Fibroblast of gingiva (primary cell): ENCODE measurements at places on chromosomes 1 and 21.

GRCh38 chr21:34887105-34887442, 162.0 kb downstream of the RUNX1 start:
- DNase-seq: no peak

- no peak for DNase-seq
Observed at GRCh38 chr1:212109728-212110127, 74.2 kb downstream of the DTL start.

DNA sequence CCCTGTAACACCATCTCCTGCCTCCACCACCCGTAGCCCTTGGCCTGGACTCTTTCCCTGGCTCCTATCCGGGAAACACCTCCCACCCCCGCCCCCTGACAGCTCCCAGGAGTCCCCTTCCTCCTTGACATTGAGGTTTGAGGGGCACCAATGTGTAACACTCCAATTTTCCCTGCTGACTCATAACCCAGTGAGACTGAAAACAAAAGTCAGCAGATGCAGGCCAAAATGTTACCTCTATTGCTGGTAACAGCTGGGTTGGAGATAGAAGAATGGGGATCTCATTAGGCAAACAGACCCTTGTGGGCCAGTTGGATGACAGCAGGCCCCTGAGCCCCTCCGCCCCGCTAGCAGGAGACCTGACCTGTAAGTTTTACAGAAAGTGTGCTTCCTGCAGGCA, 237.2 kb downstream of the KAZN start:
- DNase-seq: no peak

DNA sequence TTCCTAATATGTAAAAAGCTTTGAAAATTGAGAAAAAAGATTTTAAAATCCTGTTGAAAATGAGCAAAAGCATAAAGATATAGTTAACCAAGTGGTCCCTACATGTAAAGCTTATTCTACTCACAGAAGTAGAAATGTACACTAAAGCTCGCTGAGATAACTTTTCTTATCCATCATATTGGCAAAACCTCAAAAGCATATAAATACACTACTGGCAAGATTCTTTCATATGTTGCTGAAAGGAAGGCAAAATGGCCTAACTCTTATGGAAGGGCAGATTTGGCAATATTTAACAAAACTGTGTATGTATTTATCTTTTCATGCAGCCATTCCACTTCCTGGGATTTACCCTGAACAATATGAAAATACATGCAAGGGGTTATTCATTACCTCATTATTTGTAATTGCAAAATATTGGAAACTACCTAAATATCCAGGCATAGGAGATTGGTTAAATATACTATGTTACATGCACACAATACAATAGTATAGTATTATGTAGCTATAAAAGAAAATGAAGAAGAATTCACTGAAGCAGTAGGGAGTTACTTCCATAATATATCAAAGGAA, 43.2 kb upstream of the LYPLAL1 start:
- no peak for DNase-seq

DNA sequence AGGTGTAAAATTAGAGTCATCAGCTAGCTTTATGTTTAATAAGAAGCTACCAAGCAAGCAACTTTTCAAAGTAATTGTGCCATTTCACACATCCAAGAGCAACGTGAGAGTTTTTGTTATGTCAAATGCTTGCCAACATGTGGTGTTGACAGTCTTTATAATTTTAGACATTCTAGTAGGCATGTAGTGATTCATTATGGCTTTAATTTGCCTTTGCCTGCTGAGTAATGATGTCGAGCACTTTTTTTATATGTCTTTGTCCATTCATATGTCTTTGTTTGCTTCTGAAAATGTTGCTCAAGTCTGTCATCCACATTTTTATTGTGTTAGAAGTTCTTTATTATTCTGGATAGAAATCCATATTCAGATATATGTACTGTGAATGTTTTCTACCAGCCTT, 21.4 kb upstream of the CHIT1 start:
- no peak for DNase-seq

DNA sequence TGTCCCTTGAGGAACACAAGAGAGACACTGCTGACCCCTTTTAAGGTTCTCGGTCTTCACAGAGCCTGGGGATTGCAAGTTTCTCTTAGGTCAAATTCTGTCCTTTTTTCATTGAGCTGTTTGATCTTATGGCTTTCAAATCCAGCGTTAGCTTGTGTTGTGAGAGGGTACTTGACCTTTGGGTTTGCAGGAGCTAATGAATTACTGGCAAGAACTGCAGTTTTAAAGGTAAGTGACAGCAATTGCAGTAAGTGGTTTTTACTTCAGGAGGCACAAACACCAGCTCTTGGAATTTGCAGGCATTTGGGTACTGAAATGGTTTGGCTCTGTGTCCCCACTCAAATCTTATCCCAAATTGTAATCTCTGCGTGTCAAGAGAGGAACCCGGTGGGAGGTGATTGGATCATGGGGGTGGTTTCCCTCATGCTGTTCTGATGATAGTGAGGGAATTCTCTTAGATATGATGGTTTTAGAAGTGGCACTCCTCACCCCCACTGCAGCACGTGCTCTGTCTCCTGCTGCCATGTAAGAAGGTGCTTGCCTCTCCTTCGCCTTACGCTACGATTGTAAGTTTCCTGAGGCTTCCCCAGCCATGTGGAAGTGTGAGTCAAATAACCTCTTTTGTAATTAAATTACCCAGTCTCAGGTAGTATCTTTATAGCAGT, 134.5 kb upstream of the LYPLAL1 start:
- DNase-seq: no peak

DNA sequence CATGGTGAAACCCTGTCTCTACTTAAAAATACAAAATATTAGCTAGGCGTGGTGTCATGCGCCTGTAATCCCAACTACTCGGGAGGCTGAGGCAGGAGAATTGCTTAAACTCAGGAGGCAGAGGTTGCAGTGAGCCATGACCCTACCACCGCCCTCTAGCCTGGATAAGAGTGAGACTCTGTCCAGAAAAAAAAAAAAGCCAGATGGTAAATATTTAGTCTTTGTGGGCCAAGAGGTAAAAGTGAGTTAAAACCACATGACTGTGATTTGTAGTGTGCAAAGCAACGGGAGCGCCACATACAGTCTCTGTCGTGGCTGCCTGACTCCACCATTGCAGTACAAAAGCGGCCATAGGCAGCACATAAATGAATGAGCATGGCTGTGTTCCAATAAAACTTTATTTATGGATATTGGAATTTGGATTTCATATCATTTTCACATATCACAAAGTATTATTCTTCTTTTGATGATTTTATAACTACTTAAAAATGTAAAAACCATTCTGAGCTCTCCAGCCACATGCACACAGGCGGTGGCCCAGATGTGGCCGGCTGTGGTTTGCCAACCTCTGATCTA, 51.8 kb upstream of the CASZ1 start:
- DNase-seq: no peak

GRCh38 chr1:83706354-83706938, 292.5 kb downstream of the TTLL7 start:
- no peak for DNase-seq

DNA sequence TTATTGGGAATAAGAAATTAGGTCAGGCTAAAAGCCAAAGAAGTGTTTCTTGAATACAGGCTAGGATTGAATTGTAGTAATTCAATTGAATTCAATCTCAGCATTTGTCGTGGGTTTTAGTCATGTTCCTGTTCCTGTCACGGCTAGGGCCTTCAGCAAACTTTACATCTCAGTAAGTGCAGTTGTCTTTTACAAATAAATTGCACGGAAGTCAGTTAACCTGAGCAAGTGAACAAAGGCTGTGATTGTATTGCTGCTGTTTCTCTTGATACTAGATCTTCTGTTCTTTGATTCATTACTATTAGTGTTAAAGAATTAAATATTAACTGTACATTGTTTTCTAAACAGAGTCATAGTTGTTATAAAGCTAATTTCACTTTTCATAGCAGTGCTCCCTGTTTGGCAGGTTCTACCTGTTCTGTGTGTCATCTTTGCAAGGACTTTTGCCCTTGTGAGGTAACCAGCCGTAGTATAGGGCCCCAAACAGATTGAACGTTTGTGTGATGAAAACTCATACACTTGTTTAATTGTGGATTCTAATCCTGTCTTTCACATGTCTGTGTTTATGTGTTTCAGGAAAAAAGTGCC, 164.4 kb downstream of the EDEM3 start:
- no peak for DNase-seq

DNA sequence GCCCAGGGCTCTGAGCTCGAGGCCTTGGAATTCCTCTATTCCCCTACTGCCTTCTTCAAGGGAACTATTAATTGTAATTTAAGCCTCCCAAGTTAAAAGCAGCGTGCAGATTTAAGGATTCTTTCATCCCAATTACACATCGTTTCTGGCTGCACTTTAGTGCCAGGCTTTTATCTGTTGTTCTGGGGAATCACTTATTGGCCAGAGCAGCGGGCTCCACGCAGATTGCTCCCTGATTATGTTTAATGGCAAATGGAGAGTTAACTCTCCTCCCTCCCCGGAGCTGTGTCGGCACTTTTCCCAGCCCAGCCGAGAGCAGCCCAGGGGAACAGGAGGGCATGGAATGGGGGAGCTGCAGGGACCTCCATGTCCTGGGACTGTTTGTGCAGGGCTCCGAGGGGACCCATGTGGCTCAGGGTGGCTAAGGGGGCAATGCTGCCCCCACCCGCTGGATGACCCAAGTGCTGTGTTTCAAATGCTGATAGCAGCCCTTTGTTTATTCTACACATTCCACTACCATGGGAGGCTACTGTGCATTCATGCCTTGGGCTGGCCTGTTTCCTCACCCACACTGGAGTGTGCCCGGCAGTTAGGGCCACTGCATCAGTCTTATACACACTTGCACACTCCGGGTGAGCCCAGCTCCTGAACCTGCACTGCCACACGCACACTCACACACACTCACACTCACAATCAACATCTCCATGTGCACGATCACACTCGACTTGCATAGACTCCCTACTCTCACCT, 93.3 kb upstream of the POU3F1 start:
- no peak for DNase-seq

GRCh38 chr21:32921632-32922230, 104.0 kb upstream of the OLIG2 start:
- DNase-seq: no peak

GRCh38 chr1:22611530-22611947, 24.9 kb upstream of the C1QA start:
- peak; percentile 24 for DNase-seq

DNA sequence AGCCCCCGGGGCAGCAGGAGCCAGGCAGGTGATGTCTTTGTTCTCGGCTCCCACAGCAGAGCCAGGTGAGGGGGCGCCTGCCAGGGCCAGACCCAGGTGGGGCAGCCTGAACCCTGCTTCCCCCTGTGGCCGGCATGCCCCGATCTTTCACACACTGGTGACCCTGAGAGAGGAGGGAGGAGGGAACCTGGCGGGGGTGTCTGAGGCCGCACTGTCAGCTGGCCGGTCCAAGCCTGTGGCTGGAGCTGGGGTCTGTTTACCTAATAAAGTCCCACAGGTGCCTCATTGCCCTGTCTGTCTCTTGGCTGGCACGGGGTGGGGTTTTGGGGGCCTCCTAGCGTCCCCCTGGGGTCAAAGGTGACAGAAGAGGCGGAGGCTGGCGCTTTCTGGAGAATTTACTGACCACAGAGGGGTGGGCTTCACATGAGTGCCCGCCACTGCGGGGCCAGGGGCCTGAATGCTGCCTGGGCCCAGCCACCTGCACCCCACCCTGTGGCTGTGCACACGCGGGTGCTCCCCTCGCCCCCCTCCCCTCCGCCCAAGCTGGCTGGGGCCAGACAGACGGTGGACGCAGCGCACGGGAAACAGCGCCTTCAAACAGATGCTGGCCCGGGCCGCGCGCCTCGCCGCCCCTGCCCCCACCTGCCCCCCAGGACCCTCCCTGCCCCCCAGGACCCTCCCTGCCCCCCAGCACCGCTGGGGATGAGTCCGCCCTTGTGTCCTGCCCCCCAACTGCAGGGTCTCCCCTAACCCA, 5.8 kb downstream of the TMEM240 start:
- DNase-seq: no peak

- no peak for DNase-seq
Observed at GRCh38 chr1:87914396-87914795, 585.7 kb downstream of the LMO4 start.

DNA sequence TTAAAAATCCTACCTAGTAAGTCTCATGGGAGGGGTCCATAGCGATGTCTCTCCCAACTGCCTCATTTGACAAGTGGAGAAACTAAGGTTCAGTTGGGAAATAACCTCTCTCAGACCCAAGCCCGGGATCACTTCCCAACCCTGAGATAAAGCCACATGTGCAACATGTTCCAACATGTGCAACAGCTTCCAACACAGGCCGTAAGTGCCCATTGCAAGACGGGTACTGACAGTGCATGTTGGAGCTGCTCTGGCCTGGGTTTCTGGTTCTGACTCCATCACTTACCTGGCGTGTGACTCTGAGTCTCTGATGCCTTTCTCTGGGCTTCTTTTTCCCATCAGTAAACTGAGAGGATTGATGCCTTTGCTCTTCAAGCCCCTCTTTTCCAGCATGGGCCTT, 38.0 kb upstream of the FOXO6 start:
- DNase-seq: no peak

DNA sequence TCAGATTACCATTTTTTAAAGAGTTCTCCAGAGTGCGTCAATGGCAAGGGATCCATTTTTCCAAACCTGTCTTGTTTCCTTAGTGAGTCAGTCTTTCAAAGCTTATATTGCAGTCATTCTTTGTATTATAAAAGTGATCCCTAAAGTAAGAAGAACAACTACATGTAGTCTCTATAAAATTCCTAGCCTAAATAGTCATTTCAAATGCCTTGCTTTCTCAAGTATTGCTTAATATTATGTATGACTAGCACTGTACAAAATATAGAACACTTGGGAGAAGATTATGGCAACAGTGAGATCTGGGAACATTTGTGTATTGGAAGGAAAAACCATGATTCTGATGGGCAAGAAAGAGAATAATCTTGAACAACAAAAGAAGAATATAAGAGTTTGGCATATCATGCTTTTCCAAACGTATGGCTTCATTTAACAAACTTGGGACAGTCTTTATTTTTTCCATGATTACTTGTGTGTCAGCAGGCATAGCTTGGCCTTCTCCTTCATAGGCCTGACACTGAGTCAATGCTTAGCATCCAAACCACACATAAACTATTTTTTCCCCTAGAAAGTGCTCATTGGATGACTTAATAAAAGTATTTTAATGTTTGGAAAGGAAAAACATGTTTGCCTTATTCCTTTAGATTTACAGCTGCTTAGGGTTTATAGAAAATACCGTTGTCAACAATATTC, 547.4 kb downstream of the LTN1 start:
- DNase-seq: peak; percentile 81

GRCh38 chr1:245687636-245688535, 533.1 kb downstream of the KIF26B start:
- peak; percentile 27 for DNase-seq

DNA sequence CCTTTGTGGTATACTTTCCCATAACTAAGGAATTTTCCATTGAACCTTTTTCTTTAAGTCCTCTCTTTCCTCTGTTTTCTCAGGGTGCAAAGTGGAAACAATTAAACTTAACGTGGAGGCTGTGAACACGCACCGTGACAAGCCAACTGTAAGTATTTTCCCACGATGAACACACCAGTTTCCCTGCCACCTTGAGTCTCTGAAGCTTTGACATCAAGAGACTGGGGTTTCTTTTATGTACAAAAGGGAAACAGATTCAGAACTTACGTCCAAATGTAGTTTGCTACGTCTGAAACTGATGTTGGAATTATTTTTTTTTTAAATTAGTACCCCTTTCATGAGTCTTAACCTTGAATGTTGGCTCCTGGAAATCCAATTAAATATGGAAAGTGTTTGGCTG, 17.2 kb upstream of the C4BPB start:
- DNase-seq: no peak
